ENCODE measurements at places on chromosomes 7 and 10. TPM values are rescaled to one million over a fixed set of nuclear protein-coding genes. Genes with fewer than 3 reads are reported as not detected.

- no peaks in the 10 kb centered on the region for H3K36me3 ChIP-seq
- no peak within 1 kb of the TSS for H3K4me3 ChIP-seq
- peaks cover 6% of the 10 kb centered on the region for H3K4me1 ChIP-seq
- peaks cover 14% of the 10 kb centered on the region for H3K27me3 ChIP-seq
- DNase-seq = no peak
These were observed at the start of gene MYOZ1 for GRCh38 chr10:73641328-73642060. TSS of gene MYOZ1 (minus strand) at chr10:73641474. CDS start at chr10:73640017, 1,457 bp downstream.

- no peak overlapping the region for H3K27ac ChIP-seq
- H3K4me1 ChIP-seq = no peaks in the 10 kb centered on the region
- no peaks in the 10 kb centered on the region for H3K27me3 ChIP-seq
- H3K36me3 ChIP-seq = no peaks in the 10 kb centered on the region
These were observed 292.4 kb downstream of the USP6NL start for GRCh38 chr10:11318826-11319598.

DNA sequence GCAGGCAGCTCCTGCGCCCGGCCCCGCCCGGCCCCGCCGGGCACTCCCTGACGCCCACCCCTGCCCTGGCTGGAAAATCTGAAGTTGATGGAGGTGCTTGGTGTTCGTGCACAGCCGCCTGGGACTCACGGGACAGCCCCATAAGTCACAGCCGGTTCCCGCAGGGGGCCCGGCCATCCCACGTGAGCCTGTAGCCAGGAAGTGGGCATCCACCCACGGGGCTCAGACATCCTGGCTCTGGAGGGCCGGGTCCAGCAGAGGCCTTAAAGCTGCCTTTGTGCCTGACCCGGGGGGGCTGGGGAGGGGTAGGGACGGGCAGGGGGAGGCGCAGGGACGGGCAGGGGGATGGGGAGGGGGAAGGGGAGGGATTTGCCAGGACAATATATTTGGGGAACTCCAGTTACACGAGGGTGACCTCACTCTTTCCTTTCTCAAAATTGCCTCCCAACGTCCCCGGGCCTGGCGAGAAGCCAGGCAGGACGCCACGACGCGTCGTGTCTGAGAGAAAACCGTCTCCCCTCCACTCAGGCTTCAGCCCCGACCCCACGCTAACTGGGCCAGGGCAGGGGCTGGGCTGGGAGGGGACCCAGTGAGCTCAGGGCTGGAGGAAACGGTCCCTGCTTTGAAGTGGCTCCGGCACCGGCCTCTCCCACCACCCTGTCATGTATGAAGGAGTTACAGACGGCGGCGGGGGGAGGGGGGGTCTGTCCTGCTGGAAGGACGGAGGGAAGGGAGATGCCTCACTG is 82.1 kb upstream of the PDGFA start:
- peak overlapping the region; percentile 16 for H3K4me3 ChIP-seq
- H3K36me3 ChIP-seq = peaks cover 16% of the 10 kb centered on the region
- H3K4me1 ChIP-seq = peaks cover 47% of the 10 kb centered on the region
- no peaks in the 10 kb centered on the region for H3K27me3 ChIP-seq
- DNase-seq = no peak

GRCh38 chr10:47285381-47286115 is 14.4 kb upstream of the GDF10 start:
- no peaks in the 10 kb centered on the region for H3K4me1 ChIP-seq
- H3K27me3 ChIP-seq = peaks cover 12% of the 10 kb centered on the region
- no peak overlapping the region for H3K4me3 ChIP-seq
- H3K27ac ChIP-seq = no peak overlapping the region

- H3K4me1 ChIP-seq = no peaks in the 10 kb centered on the region
- H3K4me3 ChIP-seq = no peak overlapping the region
- no peaks in the 10 kb centered on the region for H3K36me3 ChIP-seq
- H3K27me3 ChIP-seq = peaks cover 85% of the 10 kb centered on the region
- H3K27ac ChIP-seq = no peak overlapping the region
These were observed 146.4 kb downstream of the RPS24 start for GRCh38 chr10:78179886-78180705.

DNA sequence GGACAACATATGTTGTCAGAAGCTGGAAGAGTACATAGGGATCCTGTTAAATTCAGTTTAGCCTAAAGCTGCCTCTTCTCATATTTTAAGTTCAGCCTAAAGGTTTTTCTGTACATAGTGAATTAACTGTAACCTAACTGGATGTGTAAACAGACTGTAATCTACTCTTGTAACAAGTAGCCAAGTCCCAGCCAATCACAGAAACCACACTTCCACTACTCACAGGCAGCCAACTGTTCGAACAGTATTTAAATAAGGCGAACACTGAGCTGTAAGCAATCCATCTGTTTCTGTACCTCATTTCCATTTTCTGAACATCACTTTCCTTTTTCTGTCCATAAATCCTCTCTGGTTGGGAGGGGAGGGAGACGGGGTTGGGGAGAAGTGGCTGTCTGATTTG is 15.0 kb upstream of the STN1 start:
- H3K4me1 ChIP-seq = peaks cover 3% of the 10 kb centered on the region
- peaks cover 6% of the 10 kb centered on the region for H3K27me3 ChIP-seq
- no peaks in the 10 kb centered on the region for H3K36me3 ChIP-seq

DNA sequence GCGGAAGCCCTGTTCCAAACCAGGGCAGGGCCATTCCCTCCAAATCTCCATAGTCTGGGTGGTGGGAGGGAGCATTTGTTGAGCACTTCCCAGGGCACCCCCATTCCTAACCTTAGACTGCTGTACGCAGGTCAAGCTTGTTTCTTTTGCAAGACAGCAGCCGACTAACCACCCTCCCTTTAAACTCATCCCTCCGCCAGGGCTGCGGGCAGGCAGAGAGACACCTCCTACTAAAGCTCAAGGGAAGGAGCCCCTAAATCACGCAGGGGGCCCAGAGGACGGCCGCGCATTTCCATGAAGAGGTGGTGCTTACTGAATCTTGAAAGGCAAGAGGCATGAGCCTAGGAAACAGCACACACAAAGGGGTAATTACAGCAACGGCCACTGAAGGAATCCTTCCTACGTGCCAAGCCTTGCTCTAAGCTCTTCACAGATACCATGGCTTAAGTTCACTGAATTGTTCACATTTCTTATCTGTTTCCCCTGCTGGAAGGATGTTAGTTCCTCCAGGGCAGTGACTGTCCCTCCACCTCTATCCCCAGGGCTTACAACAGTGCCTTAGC is 90.0 kb downstream of the PROSER2 start:
- DNase-seq = no peak
- 0 out of 3 replicates have a peak overlapping the region, but pooled peaks have one; percentile 28 for H3K27ac ChIP-seq
- H3K27me3 ChIP-seq = no peaks in the 10 kb centered on the region

- H3K36me3 ChIP-seq = 0 out of 3 replicates have a peak, but pooled peaks cover 2% of the 10 kb centered on the region
- peak overlapping the region; percentile 86 for H3K4me3 ChIP-seq
These were observed 436 bp upstream of the SLC25A13 start for GRCh38 chr7:96322373-96322695.

DNA sequence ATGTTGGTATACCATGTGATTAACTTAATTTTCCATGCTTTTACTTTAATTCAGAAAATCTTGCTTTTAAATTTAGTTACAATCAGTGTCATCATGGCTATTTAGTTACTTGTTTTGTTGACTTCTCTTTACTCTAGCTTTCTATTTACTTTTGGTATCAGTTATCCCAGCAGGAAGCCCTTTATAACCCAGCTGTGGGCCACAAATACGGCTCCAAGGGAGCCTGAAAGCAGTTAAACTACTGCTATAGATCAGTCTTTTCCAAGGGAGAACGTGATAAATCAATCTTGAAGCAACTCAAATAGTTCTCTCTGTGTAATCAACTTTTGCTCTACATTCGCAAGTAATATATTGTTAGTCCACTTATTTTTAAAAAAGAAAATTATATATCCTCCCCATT is 287.4 kb downstream of the CACNA2D1 start:
- no peak for DNase-seq
- no peaks in the 10 kb centered on the region for H3K27me3 ChIP-seq
- no peak overlapping the region for H3K27ac ChIP-seq
- no peaks in the 10 kb centered on the region for H3K36me3 ChIP-seq
- H3K4me3 ChIP-seq = no peak overlapping the region

- H3K27ac ChIP-seq = no peak overlapping the region
- peaks cover 42% of the 10 kb centered on the region for H3K27me3 ChIP-seq
- no peaks in the 10 kb centered on the region for H3K4me1 ChIP-seq
- no peak for DNase-seq
These were observed 4.4 kb upstream of the MYL10 start for GRCh38 chr7:101633511-101633910.

- H3K4me3 ChIP-seq = no peak overlapping the region
- peak overlapping the region; percentile 13 for H3K27ac ChIP-seq
- DNase-seq = no peak
- H3K27me3 ChIP-seq = no peaks in the 10 kb centered on the region
These were observed 14.2 kb upstream of the MTPN start for GRCh38 chr7:135991322-135991721.

The PLEKHS1 gene
- not detected for total RNA-seq

The MCM10 gene
- total RNA-seq = 68.1 TPM

The ATOH7 gene
- total RNA-seq = not detected

The OR2A1 gene
- total RNA-seq = not detected

The TLX1 gene
- total RNA-seq = 0.33 TPM

The SLC39A12 gene
- total RNA-seq = not detected

The TMEM229A gene
- not detected for total RNA-seq

The MLXIPL gene
- 11.8 TPM for total RNA-seq

All from K562 (cell line).